ENCODE measurements at places on chromosomes 13 and 19. TPM values are rescaled to one million over a fixed set of nuclear protein-coding genes. Genes with fewer than 3 reads are reported as not detected.
A peak's percentile ranks its signal among the peaks of the same experiment; 100 is the strongest.

ZNF85 gene
- total RNA-seq = 19.8 TPM

SMIM44 gene
- total RNA-seq = not detected

ZNF829 gene
- total RNA-seq = 2.8 TPM

GPR4 gene
- total RNA-seq = 13.5 TPM

- no peak overlapping the region for H3K27ac ChIP-seq
- H3K27me3 ChIP-seq = no peaks in the 10 kb centered on the region
- no peak for DNase-seq
- no peak overlapping the region for H3K4me3 ChIP-seq
Measured at GRCh38 chr13:44801990-44802389, 187.3 kb downstream of the NUFIP1 start.

GRCh38 chr13:113588394-113589111 lies 4.0 kb downstream of the TFDP1 start:
- H3K4me3 ChIP-seq = peak overlapping the region; percentile 43
- peak overlapping the region; percentile 70 for H3K27ac ChIP-seq
- H3K27me3 ChIP-seq = peaks cover 15% of the 10 kb centered on the region
- peaks cover 12% of the 10 kb centered on the region for H3K4me1 ChIP-seq

DNA sequence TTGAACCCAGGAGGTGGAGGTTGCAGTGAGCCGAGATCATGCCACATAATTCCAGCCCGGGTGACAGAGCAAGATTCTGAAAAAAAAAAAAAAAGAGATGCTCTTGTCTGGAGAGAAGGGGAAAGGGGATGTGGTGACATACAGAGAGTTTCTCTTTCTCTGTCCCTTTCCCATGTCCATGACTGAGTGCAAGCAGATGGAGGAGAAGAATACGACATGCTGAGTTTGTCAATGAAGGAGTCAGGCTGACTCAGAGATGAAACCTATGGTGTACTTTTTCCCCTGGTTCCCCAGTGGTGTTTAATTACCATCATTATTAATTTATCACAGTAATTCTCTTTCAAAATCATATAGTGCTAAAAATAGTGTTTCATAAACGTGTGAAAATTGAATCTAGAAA lies 448.8 kb downstream of the FOXO1 start:
- H3K4me1 ChIP-seq = peaks cover 5% of the 10 kb centered on the region
- no peak for DNase-seq
- H3K36me3 ChIP-seq = no peaks in the 10 kb centered on the region
- H3K4me3 ChIP-seq = no peak overlapping the region

DNA sequence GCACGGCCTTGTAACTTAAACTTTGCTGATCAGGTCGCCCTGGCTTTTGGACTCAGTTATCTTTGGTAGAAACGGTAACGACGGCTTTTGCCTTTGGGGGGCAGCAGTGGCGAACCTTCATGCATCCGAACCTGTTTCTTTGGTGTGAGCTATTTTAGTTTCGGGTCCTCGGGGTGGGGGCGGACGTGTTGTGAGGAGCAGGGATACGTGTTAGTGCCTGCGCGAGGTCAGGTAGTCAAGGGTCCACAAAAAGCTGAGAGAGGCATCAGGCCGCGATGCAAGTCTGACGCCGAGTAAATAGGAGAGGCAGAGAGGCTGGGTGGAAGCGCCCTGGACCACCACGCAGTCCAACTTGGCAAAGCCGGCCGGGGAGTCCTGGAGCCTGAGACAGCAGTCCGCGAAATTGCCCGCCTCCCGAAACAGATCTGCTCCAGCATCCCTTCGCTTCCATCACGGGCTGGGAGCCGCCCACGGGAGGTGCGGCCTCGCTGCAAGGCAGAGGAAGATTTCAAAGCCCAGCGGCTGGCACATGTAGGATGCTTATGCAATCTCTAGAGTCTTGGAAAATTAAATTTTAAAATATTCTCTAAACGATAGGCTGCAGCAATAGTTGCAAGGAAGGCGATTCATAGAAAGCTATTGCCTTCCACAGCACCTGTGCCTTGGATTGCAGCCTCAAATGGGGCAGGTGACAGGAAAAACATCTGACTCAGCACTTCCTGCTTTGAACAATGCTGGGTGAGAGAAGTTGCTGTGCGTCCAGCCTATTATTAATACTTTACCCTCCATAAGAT lies 4.6 kb upstream of the TPP2 start:
- H3K36me3 ChIP-seq = no peaks in the 10 kb centered on the region
- peaks cover 32% of the 10 kb centered on the region for H3K4me1 ChIP-seq
- peak overlapping the region; percentile 73 for H3K27ac ChIP-seq
- peak overlapping the region; percentile 93 for H3K4me3 ChIP-seq
- DNase-seq = peak; percentile 72

GRCh38 chr13:44326961-44327360 lies 46.7 kb upstream of the SERP2 start:
- no peak overlapping the region for H3K27ac ChIP-seq
- H3K27me3 ChIP-seq = peaks cover 6% of the 10 kb centered on the region
- no peaks in the 10 kb centered on the region for H3K4me1 ChIP-seq

GRCh38 chr13:110559429-110559943 lies 2.0 kb downstream of the RAB20 start:
- no peak overlapping the region for H3K27ac ChIP-seq
- H3K4me1 ChIP-seq = peaks cover 8% of the 10 kb centered on the region
- H3K27me3 ChIP-seq = peaks cover 6% of the 10 kb centered on the region
- peaks cover 8% of the 10 kb centered on the region for H3K36me3 ChIP-seq
- DNase-seq = no peak

DNA sequence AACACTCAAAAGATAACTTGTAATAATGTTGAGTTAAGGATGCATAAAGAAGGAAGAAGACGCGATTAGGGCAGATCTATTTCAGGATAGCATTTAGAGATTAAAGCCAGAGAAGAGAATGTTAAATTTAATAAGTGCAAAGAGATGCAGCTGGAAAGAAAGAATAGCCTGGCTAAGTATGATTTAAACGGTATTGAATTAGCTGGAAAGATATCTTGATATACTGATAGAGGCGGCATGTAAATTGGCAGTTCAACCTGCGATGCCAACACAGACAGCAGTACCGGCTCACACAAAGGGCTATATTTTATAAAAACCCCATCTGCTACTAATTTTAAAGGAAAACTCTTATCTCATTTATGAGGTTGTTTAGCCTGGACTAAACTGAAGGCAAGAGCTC lies 121.4 kb downstream of the ENOX1 start:
- H3K27ac ChIP-seq = no peak overlapping the region
- no peaks in the 10 kb centered on the region for H3K36me3 ChIP-seq
- no peak for DNase-seq
- peaks cover 13% of the 10 kb centered on the region for H3K4me1 ChIP-seq
- H3K27me3 ChIP-seq = no peaks in the 10 kb centered on the region

- H3K36me3 ChIP-seq = peaks cover 4% of the 10 kb centered on the region
- H3K27me3 ChIP-seq = peaks cover 12% of the 10 kb centered on the region
- DNase-seq = no peak
Measured at GRCh38 chr13:72782717-72783116, 784 bp downstream of the PIBF1 start.

DNA sequence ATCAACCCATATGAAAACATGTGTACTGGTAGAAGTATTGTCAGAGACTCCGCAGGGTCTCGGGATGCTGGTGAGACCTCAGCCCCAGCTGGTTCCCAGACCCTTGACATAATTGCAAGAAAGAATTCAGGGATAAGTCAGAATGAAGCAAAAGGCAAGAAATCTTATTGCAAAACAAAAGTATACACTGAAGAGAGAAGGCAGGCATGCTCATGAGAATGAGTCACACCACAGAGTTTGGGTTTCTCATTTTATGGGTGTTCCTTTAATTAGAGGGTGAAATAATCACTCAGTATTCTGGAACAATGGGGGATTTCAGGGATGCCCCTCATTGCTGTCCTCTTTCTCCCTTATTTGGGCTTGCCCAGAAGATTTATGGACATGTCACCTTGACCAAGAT lies 1423.8 kb upstream of the MIR17HG start:
- H3K4me1 ChIP-seq = peaks cover 5% of the 10 kb centered on the region
- no peak for DNase-seq
- no peak overlapping the region for H3K4me3 ChIP-seq
